Right lobe of liver (tissue), 6 donors: ENCODE measurements at places on chromosomes 2 and 18. TPM values are rescaled to one million over a fixed set of nuclear protein-coding genes. Genes with fewer than 3 reads are reported as not detected.

The LHCGR gene
- total RNA-seq = not detected

DNA sequence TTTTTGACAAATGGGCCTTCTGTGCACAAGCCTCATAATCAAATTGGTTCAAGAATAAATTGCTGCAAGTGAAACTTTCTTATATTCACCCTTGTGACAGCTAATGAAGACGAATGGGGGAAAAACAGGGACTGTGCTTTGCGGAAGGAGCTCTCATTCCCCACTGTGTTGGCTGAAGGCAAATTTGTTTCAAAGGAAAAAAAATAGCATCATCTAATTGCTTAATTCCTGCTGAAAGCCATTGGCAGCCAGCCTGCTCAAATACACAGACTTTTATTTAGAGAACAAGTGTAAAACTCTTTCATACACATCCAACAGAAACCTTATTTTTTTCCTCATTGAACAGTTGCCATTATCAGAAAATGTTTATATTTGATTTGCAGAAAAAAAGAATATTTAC, 172.3 kb downstream of the ARL6IP6 start:
- DNase-seq = no peak

DNA sequence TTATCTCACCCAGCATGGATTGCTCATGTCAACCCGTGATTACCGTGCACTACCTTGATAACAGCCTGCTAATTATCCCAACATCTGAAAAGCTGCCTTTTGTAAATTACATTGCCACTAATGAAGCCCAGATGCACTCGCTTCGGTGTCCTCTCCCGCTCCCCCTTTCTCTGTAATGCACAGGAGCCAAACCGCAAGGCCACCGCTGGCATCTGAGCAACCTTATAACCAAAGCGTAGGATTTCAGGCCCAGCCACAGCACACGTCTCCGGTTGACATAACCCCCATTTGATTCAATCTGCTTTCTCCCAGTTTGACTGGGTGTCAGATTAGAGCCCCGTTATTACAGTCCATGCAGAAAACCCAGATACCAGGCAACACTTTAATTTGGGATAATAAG, 341.2 kb downstream of the ALK start:
- no peak for DNase-seq

- DNase-seq = no peak
These were observed 713.6 kb downstream of the PLCL1 start for GRCh38 chr2:198517976-198518375.

GRCh38 chr2:68612765-68613519, 30.4 kb upstream of the PROKR1 start:
- no peak for DNase-seq

GRCh38 chr2:20132990-20133535, 81.6 kb upstream of the LAPTM4A start:
- DNase-seq = no peak
